ENCODE measurements at places on chromosomes 3 and 15.

DNA sequence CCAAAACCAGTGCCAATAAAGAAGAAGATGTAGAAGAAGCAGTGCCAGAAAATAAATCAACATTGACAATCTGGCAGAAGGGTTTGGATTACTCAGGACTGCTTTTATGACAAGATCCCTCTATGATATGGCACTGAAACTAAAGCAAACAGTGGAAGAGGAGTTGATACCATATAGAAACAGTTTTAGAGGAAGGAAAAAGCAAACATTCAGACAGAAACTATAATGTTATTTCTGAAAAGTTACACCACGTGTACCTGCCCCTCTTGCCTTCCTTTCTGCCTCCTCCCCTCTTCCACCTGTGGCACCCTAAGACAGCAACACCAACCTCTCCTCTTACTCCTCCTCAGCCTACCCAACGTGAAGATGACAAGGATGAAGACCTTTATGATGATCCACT is 63.0 kb downstream of the SFMBT1 start:
- DNase-seq = no peak

DNA sequence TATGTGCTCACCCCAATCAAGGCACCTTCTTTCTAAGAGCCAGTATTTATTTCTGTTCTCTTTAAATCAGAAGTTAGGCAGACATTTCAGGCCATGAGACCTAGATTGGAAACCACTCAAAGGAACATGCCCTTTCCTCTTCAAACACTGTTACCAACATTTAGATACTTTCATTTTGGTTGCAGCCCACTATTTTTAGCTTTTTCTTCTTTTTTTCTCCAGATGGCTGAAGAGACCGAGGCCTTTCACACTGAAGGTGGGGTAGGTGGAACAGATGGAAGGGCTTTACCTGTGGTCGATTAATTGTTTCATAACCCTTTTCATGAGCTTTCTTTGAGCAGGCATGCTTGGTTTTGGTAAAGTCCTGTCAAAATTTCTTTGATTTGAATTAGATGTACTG is 10.9 kb upstream of the LZTFL1 start:
- no peak for DNase-seq

DNA sequence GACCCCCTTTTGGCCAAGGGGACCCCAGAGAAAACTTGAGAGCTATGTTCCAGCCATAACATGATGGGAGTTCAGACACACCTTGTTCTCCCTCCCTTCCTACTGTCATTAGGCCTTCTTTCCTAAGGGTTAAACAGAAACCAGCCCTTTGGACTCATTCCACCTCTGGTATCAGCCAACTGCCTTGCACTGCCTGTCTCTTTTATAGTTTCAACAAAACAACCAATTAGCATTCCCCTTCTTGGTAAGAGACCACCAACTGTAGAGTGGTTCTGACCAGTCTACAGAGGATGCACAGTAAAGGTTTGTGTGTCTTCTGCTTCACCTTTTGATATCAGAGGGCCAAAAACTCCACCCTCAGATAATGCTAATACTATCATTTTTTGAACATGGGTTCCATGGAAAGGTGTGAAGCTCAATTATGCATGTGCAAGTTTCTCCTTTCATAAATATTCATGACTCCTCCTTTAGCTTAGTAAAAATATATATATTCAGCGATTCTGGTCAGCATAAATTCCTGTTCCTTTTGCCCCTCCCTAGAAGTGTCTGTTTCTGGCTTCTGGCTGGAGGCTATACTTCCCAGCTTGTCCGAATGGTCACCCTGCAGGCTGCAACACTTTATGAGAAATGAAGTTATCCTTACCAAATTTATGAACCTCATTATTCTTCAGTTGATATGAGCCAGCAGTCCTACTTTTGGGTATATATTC is 55.9 kb downstream of the SERP1 start:
- DNase-seq = no peak

DNA sequence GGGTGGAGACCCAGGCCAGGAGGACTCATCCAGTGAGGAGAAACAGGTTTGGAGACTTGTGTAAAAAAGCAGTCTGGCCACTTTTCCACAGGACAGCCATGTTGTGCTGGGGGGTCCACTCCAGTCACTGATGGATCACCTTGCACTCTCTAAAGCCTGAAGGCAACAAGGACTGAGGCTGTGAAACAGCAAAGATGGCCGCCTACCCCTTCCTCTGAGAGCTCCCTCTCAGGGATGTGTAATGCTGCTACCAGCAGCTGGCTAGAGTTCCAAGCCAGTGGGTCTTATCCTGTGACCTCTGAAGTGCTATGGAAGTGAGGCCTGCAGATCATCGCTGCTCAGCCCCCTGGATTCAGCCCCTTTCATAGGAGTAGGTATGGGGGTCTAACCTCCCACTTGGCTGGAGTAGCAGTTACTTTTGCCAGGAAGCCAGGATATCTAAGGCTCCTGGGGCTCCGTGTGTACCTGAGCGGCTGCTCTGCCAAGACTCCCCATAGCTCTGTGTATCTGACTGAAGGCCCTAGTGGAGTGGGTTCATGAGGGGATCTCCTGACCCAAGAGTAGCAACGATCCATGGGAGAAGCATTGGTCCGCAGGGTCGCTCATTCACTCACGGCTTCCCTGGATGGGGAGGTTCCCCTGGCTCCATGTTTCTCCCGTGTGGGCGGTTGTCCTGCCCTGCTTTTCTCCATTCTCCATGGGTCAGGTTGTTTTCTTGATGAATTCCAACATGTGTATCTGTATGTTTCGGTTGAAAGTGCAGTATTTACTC is 69.9 kb upstream of the TNFSF10 start:
- DNase-seq = no peak

GRCh38 chr15:73072894-73073293 is 20.6 kb downstream of the NEO1 start:
- no peak for DNase-seq

- DNase-seq = no peak
Measured at GRCh38 chr3:141080431-141080830, 29.3 kb downstream of the SPSB4 start.

DNA sequence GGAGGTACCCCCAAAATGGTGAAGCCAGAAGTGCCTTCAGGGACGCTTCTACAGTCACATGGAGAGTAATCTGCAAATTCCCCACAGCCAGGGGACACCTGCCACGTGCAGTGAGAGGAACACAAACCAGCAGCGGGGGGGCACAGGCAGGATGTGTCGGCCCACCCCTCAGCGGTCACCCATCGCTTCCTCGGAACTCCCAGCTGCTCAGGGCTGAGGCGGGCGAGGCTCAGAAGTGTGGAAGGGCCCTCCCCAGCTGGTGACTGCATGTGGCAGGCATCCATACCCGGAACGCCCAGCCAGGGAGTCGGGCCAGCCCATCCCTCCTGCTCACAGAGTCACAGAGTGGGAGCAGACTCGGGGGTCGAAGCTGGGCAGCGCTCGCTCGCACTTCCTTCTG is 63.7 kb downstream of the SLC12A8 start:
- no peak for DNase-seq

DNA sequence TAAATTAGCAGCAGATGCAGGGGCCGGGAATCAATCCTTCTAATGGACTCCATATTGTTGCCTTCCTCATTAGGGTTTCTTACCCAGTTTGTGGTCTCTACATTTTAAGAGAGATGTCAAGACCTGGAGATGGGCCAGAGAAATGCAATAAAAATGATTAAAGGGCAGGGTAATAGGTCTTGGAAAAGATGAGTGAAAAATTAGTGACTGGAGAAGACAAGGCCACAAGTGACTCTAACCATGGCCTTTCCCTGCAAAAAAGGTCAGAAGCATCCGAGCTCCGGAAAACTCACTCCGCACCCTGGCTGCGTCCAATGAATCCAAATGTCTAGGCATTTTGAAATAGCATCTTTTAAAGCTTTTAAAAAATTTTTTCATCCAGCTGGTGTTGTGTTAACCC is 152.8 kb downstream of the ARRDC4 start:
- DNase-seq = no peak

DNA sequence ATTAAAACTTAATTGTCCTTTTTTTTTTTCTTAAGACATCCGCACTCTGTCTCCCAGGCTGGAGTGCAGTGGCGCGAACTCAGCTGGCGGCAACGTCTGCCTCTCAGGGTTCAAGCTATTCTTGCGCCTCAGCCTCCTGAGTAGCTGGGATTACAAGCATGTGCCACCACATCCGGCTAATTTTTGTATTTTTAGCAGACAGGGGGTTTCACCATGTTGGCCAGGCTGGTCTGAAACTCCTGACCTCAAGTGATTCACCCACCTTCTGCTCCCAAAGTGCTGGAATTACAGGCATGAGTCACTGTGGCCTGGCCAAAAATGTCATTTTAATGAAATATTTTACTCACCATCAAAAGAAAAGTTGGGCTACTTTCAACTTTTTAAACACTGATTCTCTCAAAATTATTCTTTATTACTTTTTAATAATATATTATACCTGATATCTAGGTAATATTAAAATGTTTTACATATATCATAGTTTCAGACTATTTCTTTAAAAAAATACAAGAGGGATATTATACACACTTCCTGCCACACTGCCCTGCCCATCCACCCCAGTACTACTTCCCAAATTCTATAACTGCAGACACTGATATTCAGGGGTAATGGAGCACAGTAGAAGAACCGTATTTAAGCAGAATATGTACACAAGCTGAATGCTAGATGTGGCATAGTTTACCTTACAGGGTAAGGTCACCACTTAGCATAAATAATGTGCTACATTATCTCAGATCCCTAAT is 723.9 kb upstream of the ZNF385D start:
- no peak for DNase-seq

- DNase-seq = no peak
Measured at GRCh38 chr3:131485119-131485518, 17.7 kb downstream of the MRPL3 start.

GRCh38 chr15:27589782-27590181 is 509.3 kb downstream of the OCA2 start:
- DNase-seq = no peak

Data from stimulated activated CD8-positive, alpha-beta memory T cell treated with anti-CD3 and anti-CD28 coated beads, Interleukin-4, amount 100 ng/mL, for 1 hour (primary cell).